ENCODE measurements at places on chromosomes 16 and 17. TPM values are rescaled to one million over a fixed set of nuclear protein-coding genes. Genes with fewer than 3 reads are reported as not detected.

The KRT33A gene
- not detected for total RNA-seq

The IL17C gene
- not detected for total RNA-seq

The PYY gene
- not detected for total RNA-seq

The HS3ST3A1 gene
- 2.5 TPM for total RNA-seq

The NOTUM gene
- not detected for total RNA-seq
